GM12891 (cell line): ENCODE measurements at places on chromosomes 13 and 19.

GRCh38 chr19:28508666-28509065 is 704.3 kb downstream of the UQCRFS1 start:
- no peak for DNase-seq

- DNase-seq = no peak
These were observed 473 bp upstream of the CERS1 start for GRCh38 chr19:18896421-18896841.

DNA sequence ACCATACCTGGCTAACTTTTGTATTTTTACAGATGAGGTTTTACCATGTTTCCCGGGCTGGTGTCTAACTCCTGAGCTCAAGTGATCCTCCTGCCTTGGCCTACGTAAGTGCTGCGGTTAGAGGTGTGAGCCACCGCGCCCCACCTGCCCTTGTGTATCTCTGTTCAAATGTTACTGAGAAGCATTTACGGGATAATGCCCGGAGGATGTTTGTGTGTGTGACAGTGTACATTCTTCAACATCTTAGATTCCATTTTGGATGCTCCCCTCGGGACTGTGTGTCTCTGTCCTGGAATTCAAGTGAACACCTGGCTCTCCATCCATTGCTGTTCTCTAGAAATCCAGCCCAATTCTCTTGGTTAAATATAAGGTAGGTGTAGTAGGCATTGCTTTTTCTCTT is 93.7 kb downstream of the NLRP12 start:
- DNase-seq = no peak

- no peak for DNase-seq
These were observed 234.3 kb downstream of the LMO7 start for GRCh38 chr13:75870397-75870903.

DNA sequence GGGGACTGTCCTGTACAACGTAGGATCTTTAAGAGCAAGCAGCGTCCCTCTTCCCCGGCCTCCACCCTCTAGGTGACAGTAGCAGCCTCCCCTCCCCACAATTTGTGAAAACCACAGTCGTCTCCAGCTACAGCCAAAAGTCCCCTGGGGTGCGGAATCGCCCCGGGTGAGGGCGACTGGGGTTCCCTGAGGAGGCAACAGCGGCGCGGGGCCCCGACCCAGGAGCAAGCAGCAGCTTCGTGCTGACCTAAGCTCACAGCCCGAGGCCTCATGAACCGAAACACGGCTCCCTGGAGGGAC is 322 bp downstream of the ZNF558 start:
- no peak for DNase-seq

- DNase-seq = no peak
These were observed 86.5 kb downstream of the COL4A1 start for GRCh38 chr13:110220471-110220870.

DNA sequence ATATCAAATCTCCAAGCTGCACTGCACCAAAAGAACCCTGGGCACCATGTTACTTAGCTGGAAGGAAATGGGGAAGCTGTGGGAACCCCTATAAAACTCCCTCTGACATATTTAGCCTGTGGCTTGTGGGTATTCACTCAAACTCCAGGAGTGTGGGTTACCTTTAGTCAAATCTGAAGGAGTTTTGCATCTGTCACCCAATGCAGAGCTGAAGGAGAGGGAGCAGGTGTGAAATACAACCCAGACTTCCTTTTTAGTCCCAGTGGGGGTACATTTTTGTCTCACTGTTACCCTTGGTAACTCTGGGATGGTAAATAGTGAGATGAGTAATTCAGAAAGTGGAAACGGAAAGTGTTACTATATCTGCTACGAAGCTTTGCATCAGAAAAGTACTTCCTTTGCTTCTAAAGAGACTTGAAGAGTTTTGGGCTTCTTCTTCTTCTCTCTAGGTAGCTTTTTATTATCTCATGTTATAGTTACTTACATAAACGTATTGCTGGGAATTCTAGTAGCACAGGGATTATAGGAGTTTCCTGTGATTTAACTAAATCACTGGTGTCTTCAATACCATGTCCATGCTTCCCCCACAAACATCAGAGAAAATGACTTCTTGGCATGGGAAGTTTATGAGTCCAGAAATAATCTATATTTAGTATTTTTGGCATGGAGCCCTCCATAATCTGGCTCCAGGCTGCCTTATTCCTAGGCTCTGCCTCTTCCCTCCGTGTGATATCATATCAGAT is 105.9 kb downstream of the AKAP11 start:
- DNase-seq = no peak

- DNase-seq = no peak
These were observed 186.2 kb downstream of the FOXO1 start for GRCh38 chr13:40480012-40480914.

- no peak for DNase-seq
These were observed 89.8 kb upstream of the LSM14A start for GRCh38 chr19:34082289-34083077.

- DNase-seq = no peak
These were observed 300.7 kb upstream of the MIR17HG start for GRCh38 chr13:91046715-91047327.

GRCh38 chr19:46631481-46631880 is 4.5 kb downstream of the GNG8 start:
- no peak for DNase-seq

GRCh38 chr13:108681986-108682575 is 52.7 kb downstream of the MYO16 start:
- no peak for DNase-seq

- DNase-seq = peak; percentile 44
These were observed 36.0 kb upstream of the NEK3 start for GRCh38 chr13:52195401-52195837.

GRCh38 chr19:54364775-54365257 is at the start of gene LAIR1:
Gene LAIR1, minus strand, starts transcription at chr19:54364931. Its CDS starts 127 bp downstream, at chr19:54364804.
- no peak for DNase-seq

- DNase-seq = no peak
These were observed 47.6 kb upstream of the MAP3K10 start for GRCh38 chr19:40143612-40144011.

DNA sequence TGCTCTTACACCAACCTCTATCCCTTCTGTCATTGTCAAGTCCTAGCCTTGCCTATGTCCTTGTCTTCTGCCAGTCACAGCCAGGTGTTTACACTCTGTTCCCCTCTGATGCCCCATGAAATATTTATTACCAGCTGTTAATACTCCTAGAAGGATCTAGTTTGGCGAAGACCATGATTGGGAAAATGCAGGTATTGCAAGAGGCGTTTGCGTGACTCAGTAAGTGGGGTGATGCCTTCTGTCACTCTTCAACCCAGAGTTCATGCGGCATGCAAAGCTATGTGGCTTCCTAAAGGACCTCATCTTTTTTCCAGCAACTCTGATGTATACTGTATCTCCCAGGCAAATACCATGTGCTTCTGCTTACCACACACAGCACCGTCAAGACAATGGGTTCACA is 81.8 kb upstream of the GJB6 start:
- DNase-seq = no peak
